Memory B cell (primary cell): ENCODE measurements at places on chromosomes 11 and 22.

DNA sequence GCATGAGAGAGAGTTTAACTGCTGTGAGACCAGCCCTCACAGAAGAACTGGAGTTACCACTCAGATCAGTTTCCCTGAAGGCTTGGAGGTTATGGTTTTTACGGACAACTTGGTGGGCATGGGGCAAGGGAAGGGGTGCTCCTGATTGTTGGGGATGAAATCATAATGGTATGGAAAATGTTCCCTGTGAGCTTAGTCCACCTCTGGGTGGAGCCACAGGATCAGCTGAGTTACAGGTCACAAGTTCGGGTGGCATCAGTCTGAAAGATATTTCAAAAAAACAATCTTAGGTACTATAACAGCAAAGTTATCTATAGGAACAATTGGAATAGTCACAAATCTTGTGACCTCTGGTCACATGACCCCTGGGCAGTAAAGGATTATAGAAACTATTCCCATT lies 162.9 kb downstream of the DLG2 start:
- no peak for DNase-seq

GRCh38 chr11:106998116-106998915 lies 20.0 kb downstream of the GUCY1A2 start:
- DNase-seq: no peak

GRCh38 chr22:38286915-38287669 lies 14.3 kb upstream of the TMEM184B start:
- no peak for DNase-seq

GRCh38 chr11:1409108-1409851 lies 19.5 kb downstream of the BRSK2 start:
- no peak for DNase-seq

DNA sequence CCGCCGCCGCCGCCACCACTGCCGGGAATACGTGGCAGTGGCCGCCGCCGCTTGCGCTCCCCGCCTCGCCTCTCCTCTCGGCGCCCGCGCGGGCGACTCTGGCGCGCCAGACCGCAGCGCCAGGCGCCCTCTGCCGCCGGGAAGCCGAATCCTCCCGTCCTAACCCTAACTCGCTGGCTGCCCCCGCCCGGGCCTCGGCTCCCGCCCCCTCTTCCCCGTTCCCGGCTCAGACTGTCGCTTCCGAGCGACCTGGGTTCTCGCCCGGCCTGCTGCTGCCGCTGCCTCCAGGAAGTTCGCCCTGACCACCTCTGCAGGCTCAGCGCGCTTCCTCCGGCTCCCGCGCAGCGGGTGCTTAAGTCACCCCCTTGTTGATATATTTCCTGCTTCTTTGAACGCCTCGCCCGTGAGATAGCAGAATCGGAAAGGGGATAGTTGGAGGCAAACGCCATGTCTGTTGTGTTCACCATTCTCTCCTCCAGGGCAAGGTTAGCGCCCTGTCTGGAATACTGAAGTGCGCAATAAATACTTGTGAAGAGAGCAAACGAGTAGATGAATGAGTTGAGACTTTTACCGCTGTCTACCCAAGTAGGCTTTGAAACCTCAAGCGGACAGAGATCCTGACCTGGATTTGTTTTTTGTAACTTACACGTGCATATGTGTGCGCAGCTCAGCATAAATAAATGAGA lies at the start of gene SMCO4:
TSS of gene SMCO4 (minus strand) at position 100 of the 686 bp plus-strand sequence. CDS start 64,202 bp downstream, outside the sequence.
- DNase-seq: peak; percentile 68

DNA sequence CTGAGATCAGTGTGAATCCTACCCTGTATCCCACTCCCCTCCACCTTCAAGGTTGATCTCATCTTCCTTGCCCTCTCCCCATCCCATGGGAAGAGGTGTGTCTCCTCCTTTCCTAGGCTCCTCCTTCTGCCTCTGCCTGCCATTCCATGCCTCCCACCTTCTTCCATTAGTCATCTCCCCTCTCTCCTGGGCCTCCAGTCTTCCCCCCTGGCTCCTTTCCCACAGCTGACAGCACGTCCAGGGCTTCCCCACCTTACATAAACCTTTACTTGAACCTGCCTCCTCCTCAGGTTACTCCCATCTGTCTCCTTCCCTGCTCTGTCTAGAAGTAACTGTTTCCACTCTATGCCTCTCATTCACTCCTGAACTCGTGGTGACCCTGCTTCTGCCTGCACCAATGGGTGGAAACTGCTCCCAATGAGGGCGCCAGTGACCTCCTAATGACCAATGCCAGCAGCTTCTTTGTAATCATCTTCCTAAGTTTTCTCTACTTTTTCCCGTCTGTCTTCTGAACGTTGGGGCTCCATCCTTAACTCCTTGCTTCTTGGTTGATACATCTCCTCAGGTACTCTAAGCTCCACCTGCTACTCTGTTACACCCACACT lies 266.9 kb upstream of the NARS2 start:
- no peak for DNase-seq

DNA sequence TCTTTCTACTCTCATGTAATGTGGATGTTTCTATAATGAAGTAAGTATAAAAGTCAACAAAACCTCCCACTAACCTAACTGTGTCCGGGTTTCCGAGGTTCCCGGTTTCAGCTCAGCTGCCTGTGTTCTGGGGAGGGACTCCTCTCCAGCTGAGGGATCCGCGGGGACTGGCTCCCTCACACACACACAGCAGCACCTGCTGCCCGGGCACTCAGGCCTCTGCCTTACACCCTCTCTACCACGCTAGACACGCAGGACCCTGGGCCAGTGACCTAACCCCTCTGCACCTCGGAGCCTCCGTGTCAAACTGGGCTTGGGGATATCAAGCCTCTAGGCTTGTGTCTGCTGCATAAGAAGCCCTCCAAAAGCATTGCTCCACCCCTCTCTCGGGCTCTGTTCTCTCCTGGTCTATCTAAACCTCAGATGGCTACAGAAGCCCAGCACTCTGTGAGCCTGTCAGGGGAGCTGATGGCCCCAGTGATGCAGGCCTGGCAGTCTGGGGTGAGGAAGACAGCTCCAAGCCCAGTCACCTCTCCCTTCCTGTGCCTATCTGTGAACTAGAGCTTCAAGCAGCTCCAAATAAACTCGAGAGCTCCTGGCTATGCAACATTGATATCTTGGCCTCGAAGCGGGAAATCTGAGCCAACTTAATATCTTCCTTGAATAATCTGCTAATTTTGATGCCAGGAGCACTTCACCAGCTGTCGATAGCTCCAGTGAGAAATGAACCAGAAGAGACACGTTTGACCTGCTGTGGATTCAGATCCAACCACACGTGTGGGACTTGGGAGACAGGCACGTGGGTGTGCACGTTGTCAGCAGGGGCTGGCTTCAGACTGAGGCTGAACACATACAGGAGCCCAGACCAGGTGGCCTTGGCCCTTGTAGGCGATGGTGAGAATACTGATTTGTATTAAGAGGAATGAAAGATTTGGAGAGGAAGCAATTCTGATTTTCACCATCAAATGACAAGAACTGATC lies 232.7 kb upstream of the B3GAT1 start:
- no peak for DNase-seq

GRCh38 chr11:27720277-27720830 lies 20.1 kb upstream of the BDNF start:
- no peak for DNase-seq

DNA sequence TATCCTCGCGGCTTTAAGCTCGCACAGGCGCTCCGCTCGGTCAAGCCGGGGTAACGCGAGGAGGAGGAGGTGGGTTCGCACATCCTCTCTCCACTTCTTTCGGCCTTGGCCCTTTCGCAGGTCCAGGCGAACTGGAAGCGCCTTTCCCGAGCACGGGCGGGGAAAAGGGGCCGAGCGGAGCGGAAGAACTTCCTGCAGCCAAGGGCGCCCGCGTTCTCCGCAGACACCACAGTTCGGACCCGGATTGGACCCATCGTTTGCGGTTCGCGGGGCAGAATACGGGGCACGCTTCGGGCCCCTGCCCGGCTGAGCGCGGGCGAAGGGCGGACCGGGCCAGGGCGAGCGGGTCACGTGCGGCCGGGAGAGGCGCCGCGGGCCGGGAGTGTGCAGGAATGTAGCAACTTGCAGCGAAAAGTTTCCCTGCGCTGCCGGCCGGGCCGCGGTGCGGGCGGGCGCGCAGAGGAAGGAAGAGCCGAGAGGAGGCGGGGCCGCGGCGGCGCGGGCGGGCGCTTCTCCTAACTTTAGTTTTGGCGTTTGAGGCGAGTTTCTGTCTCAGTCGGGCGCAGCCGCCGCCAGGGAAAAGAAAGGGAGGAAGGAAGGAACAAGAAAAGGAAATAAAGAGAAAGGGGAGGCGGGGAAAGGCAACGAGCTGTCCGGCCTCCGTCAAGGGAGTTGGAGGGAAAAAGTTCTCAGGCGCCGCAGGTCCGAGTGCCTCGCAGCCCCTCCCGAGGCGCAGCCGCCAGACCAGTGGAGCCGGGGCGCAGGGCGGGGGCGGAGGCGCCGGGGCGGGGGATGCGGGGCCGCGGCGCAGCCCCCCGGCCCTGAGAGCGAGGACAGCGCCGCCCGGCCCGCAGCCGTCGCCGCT lies at the start of gene YAP1:
TSS of gene YAP1 (plus strand) at position 552 of the 865 bp plus-strand sequence. CDS start 402 bp downstream, outside the sequence.
- peak; percentile 56 for DNase-seq

DNA sequence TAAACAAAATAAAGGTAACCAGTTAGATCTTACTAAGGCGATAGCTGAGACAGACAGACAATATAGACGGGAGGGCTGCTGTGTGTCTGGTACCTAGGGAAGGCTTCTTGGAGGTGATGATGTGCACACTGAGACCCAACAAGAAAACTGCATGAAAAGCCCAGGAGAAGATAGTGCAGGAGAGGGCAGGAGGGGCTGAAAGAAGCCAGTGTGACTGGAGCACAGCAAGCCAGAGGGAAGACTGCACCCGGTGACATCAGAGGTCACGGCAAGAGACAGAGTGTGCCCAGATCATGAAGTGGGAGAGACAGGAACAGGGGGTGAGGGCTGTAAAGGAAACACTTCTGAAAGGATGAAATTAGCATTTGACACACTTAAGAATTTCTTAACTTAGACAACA lies 266.3 kb downstream of the BRD1 start:
- no peak for DNase-seq

DNA sequence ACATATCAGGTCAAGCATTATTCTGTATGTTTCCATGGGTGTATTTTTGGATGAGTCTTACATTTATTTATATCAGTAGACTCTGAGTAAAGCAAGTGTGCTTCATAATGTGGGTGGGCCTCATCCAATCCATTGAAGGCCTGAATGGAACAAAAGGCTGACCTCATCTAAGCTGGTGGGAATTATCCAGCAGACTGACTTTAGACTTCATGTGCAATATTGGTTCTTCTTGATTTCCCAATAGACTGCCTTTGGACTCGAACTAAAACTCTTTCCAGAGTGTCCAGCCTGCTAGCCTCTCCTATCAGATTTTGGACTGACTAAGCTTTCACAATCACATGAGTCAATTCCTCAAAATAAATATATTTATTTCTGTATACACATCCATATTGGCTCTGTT lies 116.2 kb downstream of the KIF18A start:
- DNase-seq: no peak

DNA sequence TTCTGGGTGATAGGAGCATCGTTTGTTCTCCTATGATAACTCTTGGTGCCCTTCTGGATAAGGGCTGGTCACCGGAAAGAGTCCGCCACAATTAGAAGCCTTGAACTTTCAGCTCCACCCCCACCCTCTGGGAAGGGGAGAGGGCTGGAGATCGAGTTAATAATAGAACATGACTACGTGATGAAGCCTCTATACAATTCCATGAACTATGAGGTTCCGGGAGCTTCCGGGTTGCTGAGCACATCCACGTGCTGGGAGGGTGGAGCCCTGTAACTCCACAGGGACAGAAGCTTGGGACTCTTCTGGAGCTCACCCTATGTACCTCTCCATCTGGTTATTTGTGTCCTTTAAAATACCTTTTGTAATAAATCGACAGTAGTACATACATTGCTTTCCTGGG lies 40.3 kb downstream of the ARHGAP42 start:
- no peak for DNase-seq

GRCh38 chr11:43830928-43831440 lies 49.6 kb upstream of the ALKBH3 start:
- no peak for DNase-seq

GRCh38 chr11:121634273-121634672 lies 181.5 kb upstream of the SORL1-AS1 start:
- no peak for DNase-seq

DNA sequence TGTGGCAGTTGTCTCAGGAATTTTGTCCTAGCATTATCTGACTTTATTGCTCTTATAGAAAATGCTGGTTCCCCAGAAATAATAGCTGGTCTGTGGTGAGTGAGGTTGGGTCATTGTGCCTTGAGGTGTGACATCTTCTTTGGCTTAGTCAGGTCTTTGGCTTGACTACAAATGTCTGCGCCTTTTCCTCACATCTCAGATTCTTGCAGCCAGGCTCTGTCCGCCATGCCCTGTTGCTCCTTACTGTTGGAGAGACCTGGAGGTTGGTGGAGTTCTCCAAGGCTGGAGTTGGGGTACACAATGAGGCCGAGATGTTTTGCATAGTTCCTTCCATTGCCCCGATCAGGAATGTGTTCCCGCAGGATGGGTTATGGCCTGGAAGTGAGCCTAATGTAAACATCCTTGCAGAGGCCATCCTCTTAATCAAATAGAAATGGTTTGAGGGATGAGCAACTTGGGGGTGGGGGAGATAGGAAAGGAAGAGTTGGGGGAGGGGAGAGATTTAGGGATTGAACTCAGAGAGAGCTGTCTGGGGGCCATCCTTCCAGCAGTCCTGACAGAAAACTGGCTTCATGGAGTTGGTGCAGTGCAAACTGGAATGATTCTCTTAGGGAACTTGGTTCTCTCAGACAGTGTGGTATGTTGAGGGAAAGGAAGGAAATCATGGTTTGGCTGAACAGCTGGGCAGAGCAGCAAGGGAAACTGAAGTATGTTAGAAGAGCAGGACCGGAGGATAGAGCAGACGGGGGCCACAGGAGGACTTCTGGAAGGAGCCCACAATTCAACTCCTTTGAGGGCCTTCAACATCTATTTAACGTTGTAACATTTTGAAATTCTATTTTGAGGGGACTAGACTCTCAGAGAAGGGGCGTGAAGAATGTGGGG lies 49.9 kb downstream of the ZBTB16 start:
- no peak for DNase-seq

GRCh38 chr22:45916515-45916914 lies 60.4 kb downstream of the WNT7B start:
- DNase-seq: no peak

- no peak for DNase-seq
Measured at GRCh38 chr11:36352922-36353321, 56.8 kb downstream of the PRR5L start.

DNA sequence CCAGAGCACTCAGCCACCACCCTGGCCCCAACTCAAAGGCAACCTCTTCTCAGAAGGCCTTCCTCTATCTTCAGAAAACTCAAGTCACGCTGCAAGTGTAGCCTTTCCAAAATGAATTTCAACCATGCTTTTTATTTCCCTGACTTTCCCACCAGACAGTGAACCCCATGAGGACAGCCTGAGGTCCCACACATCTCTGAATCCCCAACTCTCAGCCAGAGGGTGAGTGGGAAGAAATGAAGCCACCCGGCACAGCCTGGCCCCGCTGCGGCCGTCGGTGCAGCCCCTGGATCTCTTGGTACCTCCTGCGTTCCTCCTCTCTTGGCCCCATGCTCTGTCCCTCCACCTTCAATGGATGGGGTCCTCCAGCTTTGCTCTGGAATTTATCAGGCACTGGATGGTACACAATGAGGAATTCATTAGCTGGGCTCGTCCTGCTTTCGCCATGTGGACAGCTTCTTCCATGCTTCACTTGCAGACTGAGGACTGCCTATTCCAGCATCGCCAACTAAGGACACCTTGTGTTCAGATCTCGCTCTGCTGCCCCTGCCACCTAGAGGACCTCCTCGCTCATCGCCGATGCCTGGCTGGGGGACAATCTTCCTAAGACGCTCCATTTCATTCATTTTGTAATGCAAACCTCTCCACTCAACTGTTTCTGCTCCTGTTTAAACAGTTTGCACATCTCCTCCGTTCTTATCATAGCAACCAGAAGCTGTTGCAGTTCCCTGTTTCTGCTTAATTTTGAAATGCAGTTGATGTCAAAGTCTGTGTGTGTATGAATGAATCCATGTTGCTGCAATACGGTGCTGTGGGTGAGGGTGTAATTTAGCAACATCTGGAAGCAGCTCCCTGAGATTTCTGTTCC lies 672.1 kb downstream of the TBC1D22A start:
- no peak for DNase-seq
